ENCODE measurements at places on chromosomes 5 and 9.

DNA sequence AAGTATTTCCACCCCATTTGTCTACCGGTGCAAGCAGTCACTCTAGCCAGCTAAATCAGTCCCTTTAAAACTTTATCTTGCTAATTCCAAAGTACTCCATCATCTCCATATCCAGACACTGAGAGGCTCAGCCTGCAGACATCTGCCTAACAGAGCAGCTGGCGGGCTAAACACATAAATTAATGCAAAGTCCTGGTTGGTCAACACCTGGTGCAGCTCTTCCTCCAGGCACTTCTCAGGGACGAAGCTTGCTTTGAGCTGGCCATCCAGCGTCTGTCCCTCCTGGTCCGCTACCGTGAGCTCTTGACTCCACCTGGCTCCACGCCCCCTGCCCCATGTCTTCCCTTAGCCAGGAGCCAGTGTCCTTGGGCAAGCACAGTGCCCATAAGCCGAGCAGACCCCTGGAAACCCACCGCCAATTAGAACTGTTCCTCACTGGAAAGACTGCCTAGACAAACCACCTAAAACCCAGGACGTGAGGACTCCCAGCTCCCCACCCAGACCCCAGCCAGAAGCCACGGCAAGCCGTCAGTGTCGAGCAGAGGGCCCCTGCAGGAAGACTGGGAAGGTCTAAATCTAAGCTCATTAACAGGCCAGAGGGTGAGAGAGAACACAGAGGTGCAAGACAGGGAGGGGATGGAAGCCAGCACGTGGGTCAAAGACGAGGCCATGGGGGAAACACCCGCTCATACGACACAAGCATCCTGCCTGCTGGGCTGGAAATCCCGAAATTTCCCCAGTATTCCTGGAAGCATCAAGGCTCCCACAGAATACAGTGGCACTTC lies 120.0 kb downstream of the COL23A1 start:
- no peak for DNase-seq

- DNase-seq: no peak
Measured at GRCh38 chr5:16975950-16976624, 40.0 kb upstream of the MYO10 start.

- DNase-seq: no peak
Measured at GRCh38 chr9:136564379-136564988, 18.6 kb upstream of the NOTCH1 start.

DNA sequence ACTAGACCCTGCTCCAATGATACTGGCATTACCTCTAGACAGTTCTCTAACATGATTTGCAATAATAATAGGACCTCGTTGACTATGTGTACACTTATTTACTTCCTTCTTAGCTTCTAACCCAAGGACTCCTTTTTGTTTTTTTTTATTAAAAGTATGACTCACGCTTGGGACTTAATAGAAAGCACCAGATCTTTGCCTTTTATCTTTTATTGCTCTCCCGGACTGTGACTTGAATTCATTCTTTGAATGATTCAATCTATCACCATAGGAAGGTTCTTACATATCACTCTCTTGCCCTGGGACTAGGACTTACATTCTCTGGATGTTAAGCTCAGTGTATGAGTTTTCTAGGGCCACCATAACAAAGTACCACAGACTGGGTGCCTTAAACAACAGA lies 9.0 kb downstream of the C9 start:
- DNase-seq: no peak

- DNase-seq: no peak
Measured at GRCh38 chr5:104048231-104048630, 485.6 kb upstream of the NUDT12 start.

DNA sequence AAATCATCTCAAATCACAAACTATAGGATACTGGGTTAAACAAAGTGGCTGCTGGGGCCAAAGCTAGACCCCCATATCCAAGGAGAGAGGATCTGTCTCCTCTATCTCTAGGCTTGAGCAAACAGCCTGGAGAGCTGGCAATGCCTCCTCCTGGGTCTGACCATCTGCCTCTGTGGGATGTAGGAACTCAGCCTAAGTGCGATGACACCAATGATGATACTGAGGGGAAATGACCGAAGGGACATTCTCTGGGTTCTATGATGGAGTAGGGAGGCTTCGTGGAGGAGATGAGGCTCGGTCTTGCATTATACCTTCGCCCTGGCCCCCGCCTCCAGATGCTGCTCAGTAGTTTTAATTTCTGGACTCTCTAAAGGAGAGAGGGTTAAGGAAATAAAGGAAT lies 9.3 kb upstream of the SPATA24 start:
- no peak for DNase-seq

GRCh38 chr5:147081311-147081764 lies 153.5 kb upstream of the STK32A start:
- DNase-seq: no peak

- no peak for DNase-seq
Measured at GRCh38 chr5:52774005-52774410, 13.7 kb upstream of the ITGA1 start.

- no peak for DNase-seq
Measured at GRCh38 chr9:126724226-126724625, 80.6 kb upstream of the ZBTB43 start.

All from CD4-positive, alpha-beta T cell treated with Interleukin-4 for 1 hour (primary cell).